NCI-H524 treated with DMSO at 0.1 percent for 48 hours (cell line): ENCODE measurements at places on chromosomes 16 and 17.

- no peak for DNase-seq
Measured at GRCh38 chr16:12229759-12230594, 253.4 kb downstream of the SNX29 start.

- no peak for DNase-seq
Measured at GRCh38 chr16:54980821-54981220, 50.2 kb downstream of the IRX5 start.

DNA sequence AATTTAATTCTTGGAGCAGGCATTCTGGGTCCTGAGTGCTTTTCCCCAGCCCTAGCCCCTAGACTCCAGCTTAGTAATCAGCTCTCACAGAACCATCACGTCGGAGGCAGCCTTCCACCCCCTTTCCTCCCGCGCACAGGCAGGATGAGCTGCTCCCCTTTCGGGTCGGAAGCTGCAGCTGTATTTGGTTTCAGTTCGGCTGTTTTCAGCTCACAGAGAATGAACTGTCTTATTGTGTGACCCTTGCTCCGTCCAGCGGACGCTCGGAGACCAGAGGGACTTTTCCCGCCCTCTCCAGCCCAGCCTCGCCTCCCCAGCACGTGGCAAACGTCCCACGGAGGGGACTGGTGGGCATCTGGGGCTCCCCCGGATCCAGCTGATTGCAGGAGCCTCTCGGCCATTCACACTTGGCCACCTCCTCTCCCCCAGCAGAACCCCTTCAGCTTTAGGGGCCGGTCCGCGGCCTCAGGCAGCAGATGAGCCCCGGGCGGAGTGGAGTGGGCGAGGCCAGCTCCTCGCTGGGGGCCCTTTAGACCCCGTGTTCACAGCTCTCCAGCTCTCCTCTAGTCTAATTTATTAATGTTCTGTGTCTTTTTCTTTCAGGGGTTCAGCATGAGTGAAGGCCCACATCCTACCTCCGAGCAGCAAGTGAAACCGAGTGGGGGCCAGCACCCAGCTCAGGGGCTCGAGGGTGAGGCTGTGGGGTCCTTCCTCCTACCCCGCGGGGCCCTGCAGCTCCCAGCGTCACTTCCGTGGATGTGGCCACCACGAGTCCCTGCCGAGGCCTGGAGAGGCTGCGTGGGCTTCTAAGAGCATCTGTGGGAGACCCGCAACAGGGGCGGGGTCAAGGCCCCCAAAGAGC, 863 bp upstream of the UTS2R start:
- no peak for DNase-seq

GRCh38 chr17:78411241-78411857, 32.9 kb downstream of the PGS1 start:
- no peak for DNase-seq

GRCh38 chr17:6020376-6021010, 49.7 kb upstream of the WSCD1 start:
- no peak for DNase-seq

DNA sequence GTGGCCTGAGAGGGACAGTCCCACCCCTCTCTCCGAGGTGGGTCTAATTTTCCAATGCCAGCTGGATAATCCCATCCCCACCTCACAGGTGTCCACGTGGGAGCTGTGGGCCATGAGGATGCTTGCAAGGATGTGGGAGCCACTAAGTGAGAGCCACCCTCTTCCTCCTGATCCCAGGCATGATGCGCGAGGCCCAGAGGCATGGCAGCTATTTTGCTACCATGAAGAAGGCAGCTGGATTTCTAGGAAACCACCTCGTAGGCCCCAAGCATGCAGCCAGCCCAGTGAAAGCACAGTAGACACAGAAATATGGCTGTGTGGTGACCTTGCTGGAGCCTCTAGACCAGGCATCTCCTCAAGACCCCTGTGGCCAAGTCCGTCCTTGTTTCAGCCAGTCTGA, 20.4 kb downstream of the KDM8 start:
- no peak for DNase-seq

DNA sequence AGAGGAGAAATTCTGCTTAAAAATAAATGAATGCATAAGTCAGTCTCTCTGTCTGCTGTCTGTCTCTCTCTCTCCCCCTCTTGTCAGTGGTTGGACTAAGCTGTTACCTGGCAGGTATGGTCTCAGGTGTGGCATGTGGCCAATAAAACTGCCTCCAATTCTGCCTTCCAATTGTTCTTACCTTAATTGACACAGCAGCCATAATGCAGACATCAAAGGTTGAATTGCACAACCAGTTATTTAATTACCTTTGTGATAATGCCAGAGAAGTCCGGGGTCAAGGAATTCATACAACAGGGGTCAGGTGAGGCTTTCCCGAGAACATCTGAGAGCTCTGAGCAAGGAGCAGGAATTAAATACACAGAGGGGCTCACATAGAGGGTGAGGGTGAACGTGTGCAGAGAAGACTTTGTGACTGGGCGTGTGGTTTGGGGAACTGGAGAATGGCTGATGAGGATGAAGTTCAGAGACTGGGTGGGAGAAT, 78.8 kb upstream of the CDYL2 start:
- DNase-seq: no peak

- DNase-seq: no peak
Measured at GRCh38 chr17:67671493-67671892, 46.2 kb upstream of the NOL11 start.

DNA sequence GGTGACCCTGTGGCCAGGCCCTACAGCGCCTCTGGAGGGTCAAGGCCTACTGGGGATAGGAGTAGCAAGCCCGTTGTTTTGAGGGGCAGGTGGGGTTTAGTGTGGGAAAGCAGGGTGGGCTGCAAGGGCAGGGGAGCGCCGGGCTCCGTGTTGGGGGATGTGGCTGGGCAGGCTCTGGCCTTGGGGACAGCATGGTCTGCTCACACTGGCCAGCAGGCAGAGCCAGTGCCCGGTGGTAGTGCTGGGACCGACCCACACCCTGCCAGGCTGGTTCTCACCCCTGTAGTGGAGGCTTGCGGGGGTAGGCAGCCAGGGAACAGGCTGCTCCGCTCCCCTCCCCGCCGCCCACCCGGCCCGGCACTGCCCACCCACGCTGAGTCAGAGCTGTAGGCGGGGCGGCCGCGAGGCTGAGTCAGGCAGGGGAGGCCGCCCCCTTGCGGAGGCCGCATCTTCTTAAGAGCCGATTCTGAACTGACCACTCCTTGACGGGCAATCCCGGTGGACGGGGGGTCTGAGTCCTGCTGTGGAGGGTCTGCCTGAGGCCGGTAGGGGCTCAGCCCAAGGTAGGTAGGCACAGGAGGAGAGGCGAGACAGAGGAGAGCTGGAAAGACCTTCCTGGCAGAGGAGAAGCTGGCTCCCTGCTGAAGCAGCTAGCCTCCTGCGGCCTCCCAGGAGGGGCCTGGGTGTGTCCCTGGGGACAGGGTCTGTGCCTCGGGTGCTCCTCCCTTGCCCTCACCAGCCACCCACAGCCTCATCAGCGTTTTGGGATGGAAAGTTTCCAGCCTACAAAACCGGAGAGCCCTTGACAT, 62.4 kb downstream of the BAIAP2 start:
- DNase-seq: no peak

DNA sequence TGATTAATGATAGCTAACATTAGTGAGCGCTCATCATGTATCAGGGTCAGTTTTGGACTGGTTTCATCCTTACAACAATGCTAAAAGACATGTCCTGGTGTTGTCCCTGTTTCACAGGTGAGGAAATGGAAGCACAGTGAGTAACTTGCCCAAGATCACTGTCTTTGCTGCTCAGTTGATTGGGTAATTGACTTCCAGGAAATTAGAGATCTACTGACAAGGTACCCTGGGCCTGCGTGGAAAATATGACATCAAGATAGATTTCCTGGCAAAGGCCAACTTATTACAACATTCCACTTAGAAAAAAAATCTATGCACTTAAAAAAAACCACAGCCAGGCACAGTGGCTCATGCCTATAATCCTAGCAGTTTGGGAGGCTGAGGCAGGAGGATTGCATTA, 96.3 kb downstream of the CYLD start:
- no peak for DNase-seq

GRCh38 chr17:78390241-78391050, 12.0 kb downstream of the PGS1 start:
- peak; percentile 97 for DNase-seq

GRCh38 chr16:4982056-4982867, 24.1 kb downstream of the SEC14L5 start:
- DNase-seq: no peak

- DNase-seq: no peak
Measured at GRCh38 chr16:58515871-58516767, 802 bp downstream of the SETD6 start.

- DNase-seq: no peak
Measured at GRCh38 chr17:50693036-50693682, 14.6 kb downstream of the ANKRD40 start.

- DNase-seq: no peak
Measured at GRCh38 chr17:15884731-15885130, 60.2 kb upstream of the ADORA2B start.

DNA sequence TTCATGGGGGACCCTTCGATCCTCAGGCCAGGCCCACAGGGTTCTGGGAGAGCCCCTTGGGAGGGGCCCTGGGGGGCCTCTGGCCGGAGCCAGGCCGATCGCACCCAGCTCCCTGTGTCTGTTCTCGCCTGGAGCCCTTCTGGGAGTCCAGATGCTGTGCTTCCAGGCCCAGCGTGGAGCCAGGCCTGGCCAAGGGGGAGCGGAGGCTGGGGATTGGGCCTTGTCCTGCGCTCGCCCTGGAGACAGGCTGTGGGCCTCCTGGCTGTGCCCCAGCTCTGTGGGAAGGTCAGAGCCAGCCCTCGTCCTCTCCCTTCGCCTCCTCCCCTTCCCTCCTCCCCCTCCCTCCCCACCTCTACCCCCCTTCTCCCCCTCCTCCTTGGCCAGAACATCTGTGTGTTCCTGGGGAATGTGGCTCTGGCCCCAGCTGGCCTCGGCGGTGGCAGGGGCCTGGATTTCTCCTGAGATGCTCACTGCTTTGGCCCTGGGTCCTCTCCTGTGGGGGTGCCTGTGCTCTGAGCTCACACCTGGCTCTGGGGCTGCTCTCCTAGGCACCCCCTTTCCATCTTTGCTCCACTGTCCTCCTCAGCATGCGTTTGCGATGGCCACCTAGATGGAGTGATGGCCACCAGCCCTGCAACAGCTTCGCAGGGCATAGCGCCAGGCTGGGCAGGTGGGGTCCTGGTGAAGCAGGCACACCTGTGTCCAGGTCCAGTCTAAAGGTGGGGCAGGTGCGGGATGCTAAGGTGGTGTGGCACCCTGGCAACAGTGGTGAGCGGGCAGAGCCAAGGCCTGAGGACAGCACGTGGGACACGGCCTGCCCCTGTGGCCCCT, 90.6 kb upstream of the CIBAR2 start:
- peak; percentile 50 for DNase-seq

DNA sequence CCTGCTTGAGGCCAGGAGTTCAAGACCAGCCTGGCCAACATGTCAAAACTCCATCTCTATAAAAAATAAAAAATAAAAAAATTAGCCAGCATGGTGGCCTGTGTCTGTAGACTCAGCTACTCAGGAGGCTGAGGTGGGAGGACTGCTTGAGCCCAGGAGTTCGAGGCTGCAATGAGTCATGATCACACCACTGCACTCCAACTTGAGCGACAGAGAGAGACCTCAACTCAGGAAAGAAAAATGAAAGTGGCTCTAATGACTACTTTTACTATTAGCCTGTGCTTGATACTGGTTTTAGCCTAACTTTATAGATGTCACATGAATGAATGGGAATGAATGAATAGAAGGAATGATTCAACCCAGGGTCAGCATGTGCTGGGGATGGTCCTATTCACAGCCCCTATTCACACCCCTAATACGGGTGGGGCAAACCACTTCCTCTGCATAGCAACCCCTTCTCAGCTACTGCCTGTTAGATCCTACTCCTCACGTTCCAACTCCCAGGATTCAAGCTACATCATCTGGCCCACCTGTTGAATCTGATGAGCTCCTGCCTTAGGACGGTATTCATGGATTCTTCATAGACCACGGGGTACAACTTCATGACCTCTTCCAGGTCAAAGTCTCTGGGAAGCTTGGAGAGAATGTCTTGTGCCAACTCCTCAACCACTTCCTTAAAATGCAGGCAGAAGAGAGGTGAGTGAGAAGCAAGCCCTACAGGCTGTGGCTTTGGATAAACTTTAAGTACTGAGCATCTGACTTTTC, 40.5 kb downstream of the LYRM1 start:
- DNase-seq: no peak

- no peak for DNase-seq
Measured at GRCh38 chr16:55623640-55624039, 32.1 kb upstream of the SLC6A2 start.

DNA sequence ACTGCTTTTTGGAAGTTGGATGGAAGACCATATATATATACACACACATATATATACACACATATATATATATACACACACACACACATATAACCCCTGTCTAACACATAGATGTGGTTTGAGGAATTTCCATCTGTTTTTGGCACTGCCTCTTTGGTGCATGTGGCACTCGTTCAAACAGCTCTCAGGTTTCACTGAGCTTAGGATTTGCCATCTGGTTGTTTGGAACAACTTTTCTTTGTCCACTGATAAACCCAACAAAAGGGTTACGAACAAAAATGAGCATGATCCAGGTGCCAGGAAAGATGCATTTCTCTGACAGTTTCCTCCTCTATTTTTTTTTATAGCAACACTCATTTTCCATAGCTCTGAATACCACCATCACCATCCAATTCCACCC, 14.6 kb upstream of the KCNJ16 start:
- DNase-seq: peak; percentile 66

DNA sequence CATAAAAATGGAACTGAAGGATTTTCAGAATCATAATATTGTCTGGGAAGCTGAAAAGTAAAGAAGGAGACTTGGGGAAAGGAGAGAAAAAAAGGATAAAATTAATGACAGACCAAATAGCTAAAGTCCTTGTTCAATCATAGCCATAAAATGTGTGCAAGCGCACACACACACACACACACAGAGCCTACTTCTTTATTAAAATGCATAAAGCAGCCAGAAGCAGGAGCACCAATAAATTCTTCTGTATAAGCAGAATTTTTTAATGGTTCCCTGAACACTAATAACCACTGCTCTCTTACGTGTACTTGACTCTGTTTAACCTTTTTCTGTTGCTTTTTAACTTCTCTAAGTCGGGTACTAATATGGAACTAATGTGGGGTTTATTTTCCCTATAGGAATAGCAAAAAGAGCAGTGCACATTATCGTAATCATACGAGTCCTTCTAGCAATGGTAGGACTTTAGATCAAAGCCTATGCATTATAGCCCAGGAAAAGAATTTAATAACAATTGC, 131.0 kb upstream of the PSMD7 start:
- DNase-seq: no peak

DNA sequence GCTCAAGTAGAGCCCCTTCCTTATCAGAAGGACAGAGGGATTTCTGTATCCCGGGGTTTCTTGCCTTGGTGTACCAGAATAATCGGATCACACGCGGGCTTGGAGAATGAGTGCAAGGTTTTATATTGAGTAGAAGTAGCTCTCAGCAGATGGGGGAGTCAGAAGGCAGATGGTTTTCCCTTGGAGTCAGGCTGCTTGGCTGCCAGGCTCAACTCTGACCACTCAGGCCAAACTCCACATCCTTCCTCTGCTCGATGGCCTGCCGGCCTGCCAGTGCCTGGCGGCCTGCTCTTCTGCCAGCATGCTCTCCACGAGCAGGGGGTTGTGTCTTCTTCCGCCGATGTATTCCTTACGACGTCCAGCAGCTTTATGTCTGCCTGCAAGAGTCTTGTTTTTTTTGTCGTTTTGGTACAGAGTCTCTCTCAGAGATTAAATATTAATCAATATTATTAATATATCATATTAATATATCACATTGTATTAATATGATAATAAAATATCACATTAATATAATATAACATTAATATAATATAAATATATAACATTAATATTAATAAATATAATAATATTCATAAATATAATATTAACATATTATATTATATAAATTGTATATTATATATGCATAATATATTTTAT, 229.2 kb upstream of the WSCD1 start:
- DNase-seq: no peak
